Thyroid gland (tissue), 4 donors: ENCODE measurements at places on chromosomes 3 and 15. TPM values are rescaled to one million over a fixed set of nuclear protein-coding genes. Genes with fewer than 3 reads are reported as not detected.

Gene PRSS50
- total RNA-seq: 1.7 TPM

Gene OSTN
- total RNA-seq: not detected

Gene SLC9C1
- not detected for total RNA-seq

Gene MYO5A
- 26.8 TPM for total RNA-seq

Gene AMT
- 6.7 TPM for total RNA-seq

Gene RPL14
- total RNA-seq: 328 TPM

Gene EOMES
- total RNA-seq: not detected

Gene LYSMD4
- total RNA-seq: 5.0 TPM

Gene FGF7
- total RNA-seq: 111 TPM

Gene TUSC7
- total RNA-seq: not detected

Gene CMC1
- total RNA-seq: 13.4 TPM

Gene CYP11A1
- total RNA-seq: 0.56 TPM

DNA sequence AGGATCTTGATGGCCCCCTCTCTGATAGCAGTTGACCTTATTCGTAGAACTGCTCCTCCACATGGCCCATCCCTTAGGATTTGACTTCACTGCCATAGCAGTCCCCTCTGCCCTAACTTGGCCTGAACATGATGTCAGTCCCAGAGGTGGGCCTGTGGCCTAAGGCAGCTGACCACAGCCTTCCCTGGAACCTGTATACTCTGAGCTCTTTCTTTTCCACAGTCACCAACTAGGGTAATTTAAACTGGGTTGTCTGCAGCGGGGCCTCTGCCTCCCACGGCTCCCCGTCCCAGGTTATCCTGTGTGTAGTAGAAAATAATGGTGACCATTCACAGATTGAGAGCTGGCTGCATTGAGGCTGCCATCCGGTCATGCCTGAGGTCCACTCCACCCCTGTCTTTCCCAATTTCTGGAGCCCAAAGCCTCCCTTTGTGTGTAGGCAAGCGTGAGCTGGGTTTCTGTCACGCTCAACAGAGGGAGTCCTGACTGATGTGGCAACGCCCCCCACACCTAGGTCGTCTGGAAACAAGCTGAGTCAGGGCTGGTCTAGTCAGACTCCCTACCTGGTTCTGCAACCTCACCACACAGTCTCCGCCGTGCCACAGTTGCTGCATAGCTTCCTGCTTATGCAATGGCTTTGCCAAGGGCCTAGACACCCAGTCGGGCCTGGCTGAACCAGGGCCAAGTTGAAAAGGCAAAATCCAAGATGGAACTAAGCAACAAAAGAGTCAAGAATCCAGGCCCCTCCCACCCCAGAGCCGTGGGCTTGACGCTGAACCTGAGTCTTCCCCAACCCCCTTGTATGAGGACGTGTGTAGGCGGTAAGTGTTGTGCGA lies 284.5 kb downstream of the XXYLT1 start:
- DNase-seq: no peak

- no peak for DNase-seq
Measured at GRCh38 chr15:57216288-57216687, 160.0 kb upstream of the CGNL1 start.

- DNase-seq: no peak
Measured at GRCh38 chr3:55159016-55159415, 231.2 kb upstream of the LRTM1 start.

DNA sequence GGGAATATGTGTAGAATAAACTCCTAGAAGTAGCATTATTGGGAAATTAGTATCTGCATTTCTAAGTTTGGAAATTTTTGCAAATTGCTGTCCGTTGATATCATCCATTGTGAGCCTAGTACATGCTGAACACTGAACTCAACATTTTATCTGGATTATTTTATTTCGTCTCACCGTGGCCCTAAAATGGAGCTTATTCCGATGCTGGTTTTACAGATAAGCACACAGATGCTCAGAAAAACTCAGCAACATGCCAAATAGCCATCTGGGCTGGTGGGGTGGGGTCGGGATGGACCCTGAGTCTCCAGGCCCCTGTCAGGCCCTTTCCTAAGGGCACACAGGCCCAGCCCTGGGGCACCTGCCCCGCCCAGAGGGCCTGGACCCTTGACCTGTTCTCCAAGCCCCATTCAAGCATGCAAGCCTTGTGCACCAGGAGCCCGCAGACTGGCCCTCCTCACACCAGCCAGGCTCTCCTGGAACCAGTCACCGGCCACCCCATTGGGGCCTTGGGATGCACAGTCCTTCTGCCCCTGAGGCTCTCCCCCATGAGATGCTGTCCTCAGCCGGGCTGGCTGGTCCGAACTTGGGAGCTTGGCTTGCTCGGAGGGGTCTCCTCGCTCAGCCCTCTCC lies 20.7 kb upstream of the KLF13 start:
- no peak for DNase-seq

GRCh38 chr15:70521576-70522322 lies 241.6 kb downstream of the UACA start:
- DNase-seq: no peak

DNA sequence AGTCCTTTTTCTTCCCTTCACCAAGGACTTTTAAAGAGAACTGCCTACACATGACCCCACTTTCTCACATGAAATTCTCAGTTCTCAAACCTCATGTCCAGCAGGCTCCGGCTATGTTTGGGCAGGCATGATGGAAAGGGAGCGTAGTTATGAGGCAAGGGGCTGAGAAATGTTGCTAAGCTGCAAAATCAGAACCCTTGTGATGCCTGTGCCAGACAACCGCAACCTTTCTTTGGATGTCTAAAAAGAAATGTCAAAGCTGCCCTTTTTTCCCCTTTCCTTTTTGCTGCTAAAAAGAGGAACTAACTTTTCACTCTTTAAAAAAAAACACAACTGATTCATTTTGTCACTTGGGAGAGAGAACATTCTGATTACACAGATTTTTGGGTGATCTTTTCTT lies 19.2 kb downstream of the GNB4 start:
- no peak for DNase-seq

- no peak for DNase-seq
Measured at GRCh38 chr3:151557068-151557840, 96.4 kb upstream of the IGSF10 start.

DNA sequence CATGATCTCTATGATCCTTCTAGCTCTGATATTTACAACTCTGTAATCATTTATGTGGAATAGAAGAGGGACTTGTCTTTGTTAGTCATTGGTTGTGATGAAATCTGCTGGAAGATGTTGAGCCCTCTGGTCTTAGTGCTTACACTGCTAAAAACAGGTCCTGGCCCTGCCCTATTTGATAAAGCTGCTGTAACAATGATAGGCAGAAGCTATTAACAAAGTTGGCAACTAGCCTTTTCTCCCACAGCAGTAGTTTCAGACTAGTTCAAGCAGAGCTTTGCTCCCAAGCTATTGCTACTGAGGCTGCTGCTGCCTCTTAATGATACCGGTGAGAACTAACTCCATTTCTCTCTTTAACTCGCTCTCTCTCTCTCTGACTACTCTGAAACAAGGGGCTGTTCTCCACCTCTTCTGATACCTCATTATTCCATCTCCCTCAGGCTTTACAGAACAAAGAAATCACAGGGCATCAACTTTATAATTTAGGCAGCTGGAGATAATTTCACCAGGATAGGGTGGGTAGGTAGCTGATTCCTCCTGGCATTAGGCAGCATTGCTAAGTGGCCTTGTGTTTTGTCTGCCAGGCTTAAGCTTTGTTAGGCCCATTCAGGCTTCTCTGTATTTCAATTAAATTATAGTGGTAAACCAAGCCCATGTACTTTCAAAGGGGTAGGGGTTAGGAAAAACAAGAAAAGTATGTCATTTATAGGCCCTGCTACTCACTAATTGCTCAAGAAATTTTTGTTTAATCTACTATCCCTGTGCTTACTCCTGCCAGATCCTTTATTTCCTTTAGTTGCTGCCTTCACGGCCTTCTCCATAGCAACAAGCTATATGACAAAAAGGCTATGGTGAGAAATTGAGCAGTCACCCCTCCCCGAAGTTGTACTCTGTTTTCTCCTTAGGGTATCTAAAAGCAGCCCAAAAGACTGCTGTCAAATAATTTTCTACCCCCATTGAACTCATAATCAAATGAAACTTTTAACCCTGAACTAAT lies 139.6 kb downstream of the RBPMS2 start:
- peak; percentile 26 for DNase-seq

DNA sequence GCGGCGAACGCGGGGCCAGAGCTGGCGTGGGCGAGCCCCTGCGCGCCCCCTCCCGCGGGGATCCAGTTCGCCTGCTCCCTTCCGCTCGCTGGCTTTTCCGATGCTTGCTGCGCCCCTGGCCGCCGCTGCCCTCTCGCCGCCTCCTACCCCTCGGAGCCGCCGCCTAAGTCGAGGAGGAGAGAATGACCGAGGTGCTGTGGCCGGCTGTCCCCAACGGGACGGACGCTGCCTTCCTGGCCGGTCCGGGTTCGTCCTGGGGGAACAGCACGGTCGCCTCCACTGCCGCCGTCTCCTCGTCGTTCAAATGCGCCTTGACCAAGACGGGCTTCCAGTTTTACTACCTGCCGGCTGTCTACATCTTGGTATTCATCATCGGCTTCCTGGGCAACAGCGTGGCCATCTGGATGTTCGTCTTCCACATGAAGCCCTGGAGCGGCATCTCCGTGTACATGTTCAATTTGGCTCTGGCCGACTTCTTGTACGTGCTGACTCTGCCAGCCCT lies 721 bp downstream of the P2RY1 start:
- peak; percentile 27 for DNase-seq

- DNase-seq: no peak
Measured at GRCh38 chr3:187822402-187822801, 77.1 kb upstream of the BCL6 start.

GRCh38 chr3:38493031-38493430 lies 3.1 kb upstream of the EXOG start:
- no peak for DNase-seq

DNA sequence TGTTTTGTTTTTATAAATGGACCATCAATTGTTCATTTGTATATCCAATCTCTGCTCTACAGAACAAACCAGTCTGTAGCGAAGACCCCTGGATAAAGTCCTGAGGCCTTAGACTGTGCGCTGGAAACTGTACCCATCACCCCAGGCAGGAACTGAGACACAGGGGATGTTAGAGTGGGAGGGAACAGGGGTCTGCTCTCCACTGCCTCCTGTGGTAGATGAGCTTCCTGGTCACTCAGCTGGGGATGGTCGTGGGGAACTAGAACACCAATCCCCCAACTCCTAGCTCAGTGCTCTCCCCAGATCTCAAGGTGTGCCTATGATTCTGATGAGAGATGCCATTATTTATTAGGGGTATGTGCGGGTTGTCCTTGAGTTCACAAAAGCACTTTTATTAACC lies 340.2 kb upstream of the IGF1R start:
- DNase-seq: no peak

DNA sequence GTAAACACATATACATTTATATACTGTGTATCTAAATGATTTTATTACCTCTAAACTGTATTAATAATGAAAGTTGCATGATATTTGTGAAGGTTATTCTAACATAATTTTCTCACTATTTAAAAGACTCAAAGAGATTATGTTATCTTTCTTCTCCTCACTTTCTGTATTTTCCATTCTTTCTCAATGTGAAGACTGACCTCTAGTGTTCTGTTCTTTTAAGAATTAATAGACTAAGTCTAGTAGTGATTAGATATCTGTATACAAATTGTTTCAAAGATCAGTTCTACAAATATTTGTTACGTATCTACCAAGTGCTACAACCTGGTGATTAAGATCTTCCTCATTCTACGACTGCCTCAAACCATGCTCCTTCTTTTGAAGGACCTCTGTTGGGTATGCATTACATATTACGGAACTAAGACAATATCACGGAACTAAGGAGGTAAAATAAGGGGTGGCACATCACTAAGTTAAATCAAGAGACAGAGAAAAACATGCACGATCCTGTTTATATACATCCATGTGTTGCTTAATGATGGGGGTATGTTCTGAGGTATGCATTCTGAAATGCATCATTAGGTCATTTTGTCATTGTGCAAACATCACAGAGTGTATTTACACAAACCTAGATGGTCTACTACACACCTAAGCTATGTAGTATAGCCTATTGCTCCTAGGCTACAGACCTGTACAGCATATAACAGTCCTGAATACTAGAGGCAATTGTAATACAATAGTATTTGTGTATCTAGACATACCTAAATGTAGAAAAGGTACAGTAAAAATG lies 161.5 kb upstream of the KBTBD8 start:
- no peak for DNase-seq

- DNase-seq: no peak
Measured at GRCh38 chr3:167780214-167780883, 44.8 kb downstream of the SERPINI1 start.

DNA sequence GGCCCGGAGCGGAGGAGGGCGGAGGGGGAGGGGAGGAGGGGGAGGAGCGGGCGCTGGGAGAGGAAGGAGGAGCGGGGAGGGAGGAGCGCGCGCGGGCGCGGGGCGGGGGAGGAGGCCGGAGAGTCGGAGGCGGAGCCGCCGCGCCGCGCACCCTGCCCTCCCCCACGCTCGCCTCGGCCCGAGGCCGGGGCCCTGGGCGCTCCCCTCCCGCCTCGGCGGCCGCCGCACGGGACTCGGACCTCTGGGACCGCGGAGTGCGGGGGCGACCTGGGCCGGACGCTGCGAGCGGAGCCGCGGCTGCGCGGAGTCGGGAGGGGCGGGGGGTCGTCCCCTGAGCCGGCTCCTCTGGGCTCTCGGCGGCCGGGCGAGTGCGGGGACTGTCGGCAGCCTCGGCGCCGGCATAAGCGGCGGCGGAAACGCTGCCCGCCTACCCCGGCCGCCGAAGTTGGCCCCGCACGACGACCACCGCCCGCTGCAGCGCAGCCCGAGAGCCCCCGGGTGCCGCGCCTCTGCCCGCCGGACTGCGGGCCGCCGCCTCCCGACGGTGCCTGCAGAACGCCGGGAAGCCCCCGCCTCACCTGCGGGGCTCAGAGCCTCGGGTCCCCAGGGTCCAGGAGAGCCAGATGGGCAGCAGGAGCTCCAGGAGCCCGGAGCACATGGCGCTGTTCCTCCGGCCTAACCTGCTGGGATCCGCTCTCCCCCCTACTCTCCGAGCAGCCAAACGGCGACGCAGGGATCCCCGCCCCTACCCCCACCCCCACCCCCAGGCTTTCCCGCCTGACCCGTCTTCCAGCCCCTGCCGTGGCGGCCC lies 406 bp upstream of the GABRB3 start:
- DNase-seq: peak; percentile 85

DNA sequence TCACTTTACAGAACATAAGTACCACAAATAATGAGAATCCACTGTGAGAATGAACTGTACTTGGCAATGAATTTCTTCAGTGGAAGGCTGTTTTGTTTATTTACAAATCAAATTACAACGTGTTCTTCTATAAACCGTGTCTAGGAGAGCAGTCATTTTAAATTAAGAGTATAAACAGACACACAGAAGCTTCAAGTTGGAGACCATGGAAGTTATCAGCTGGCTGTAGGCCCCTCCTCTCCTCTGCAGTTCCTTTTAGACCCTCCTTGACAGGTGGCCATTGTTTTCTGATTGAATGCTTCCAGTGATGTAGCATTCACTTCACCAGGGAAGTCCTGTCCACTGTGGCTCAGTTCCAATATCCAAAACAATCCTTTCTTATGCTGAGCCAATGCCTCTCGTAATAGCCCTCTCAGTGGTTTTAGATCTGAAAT lies 7.3 kb upstream of the MAPK6 start:
- no peak for DNase-seq

GRCh38 chr3:115825046-115825445 lies 201.7 kb downstream of the GAP43 start:
- DNase-seq: no peak

- DNase-seq: no peak
Measured at GRCh38 chr3:189726277-189726676, 95.1 kb downstream of the TP63 start.
